Fibroblast of upper back skin (primary cell): ENCODE measurements at places on chromosomes 1 and 21.
A peak's percentile ranks its signal among the peaks of the same experiment; 100 is the strongest.

DNA sequence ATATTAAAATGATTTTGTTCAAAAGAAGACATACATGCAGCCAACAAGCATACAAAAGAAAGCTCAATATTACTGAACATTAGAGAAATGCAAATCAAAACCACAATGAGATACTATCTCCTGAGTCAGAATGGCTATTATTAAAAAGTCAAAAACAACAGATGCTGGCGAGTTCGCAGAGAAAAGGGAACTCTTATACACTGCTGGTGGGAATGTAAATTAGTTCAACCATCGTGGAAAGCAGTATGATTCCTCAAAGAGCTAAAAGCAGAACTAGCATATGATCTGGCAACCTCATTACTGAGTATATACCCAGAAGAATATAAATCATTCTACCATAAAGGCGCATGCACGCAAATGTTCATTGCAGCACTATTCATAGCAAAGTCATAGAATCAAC lies 126.0 kb upstream of the HMCN1 start:
- DNase-seq = peak; percentile 57

DNA sequence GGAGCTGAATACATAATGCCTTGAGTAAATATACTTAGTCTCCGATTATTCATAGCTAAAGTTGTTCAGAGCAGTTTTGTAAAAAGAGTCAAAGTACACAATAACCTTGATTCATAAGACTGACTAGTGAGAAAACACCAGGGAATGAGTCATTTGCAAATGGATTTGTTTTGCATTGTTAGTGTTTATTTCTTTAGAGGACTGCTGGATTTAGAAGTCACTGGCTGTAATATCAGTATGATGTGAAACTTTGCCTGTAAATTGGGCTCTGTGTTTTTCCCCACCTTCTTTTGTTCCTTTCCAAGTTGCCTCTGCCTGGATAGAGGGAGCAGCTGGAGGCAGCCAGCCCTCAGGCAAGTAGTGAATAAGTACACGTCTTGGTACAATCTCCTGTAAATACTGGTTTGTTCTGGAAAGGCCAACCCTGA lies 474.7 kb downstream of the NUF2 start:
- DNase-seq = no peak

- no peak for DNase-seq
These were observed 17.3 kb upstream of the FHAD1 start for GRCh38 chr1:15229707-15230131.

GRCh38 chr21:45363921-45364467 lies 41.0 kb upstream of the COL18A1 start:
- peak; percentile 98 for DNase-seq

DNA sequence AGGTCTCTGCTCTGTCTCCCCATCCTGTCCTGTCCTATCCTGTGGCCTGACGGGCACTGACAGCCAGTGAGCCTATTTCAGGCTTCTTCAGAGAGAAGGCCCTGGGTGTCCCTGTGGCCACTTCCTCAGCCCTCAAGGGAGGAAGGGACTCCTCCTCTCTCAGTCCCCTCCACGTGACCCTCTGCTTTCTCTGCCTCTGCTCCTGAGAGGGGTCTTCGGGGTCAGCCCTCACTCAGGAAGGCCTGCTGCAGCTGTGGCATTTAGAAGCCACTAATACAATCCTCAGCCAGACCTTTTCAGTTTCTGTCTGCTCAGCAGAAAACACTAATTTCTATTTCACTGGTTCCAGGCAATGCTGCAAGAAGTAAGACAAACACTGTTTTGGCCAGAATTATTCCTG lies 43.6 kb upstream of the ETV3 start:
- no peak for DNase-seq

- DNase-seq = no peak
These were observed 192.7 kb upstream of the NFIA start for GRCh38 chr1:60889709-60890108.

GRCh38 chr1:12114916-12115315 lies 51.8 kb downstream of the TNFRSF8 start:
- no peak for DNase-seq

DNA sequence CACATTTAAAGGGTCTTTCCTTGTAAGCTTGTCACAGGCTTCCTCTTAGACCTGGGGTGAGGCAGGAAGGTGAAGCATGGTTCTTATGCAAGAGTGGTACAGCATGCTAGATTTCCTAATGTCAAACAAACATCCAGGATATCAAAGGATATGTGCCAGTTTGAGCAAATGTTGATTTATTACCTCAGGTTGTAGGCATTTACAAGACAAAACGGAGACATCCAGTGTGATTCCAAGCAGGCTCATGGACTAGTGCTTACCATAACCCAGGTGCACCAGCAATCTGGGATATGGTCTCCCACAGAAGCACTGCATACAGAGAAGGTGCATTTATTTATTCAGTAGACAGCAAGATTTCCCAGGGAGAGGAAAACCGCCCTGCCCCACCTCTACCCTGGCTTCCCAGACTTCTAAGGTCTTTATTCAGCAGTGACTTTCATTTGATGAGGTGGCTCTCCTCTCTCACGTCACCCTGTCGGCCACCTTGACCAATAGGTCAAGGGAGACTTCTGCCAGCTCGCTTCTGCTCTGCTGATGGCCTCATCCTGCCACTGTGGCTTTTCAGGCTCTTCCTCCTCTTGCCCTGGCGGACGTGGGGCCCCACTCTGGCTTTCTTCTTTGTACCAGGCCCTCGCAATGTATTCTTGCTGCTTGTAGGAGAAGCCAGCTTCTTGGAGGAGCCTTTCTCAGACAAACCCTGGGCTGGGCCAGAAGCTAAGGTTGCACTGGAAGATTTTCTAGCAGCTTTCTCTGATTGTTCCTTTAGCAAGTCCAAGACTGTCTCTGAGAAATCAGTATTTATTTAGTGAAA lies 25.6 kb downstream of the HHIPL2 start:
- DNase-seq = no peak

DNA sequence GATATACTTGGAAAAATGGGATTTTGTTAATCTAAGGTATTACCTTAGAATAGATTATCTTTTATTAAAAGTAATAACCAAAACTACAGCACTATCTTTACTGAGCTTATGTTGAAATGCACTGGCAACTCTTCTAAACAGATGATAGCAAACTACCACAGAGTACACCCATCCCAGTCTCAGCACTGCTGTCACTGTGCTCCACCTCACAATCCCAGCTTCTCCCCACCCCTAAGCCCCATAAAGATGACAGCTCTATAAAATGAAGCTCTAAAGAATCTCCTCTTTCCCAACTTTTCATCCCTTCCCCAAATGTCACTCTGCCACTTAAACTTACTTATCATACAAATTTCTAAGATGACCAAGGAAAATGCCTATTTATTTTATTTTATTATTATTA lies 6.4 kb downstream of the DSTYK start:
- no peak for DNase-seq

DNA sequence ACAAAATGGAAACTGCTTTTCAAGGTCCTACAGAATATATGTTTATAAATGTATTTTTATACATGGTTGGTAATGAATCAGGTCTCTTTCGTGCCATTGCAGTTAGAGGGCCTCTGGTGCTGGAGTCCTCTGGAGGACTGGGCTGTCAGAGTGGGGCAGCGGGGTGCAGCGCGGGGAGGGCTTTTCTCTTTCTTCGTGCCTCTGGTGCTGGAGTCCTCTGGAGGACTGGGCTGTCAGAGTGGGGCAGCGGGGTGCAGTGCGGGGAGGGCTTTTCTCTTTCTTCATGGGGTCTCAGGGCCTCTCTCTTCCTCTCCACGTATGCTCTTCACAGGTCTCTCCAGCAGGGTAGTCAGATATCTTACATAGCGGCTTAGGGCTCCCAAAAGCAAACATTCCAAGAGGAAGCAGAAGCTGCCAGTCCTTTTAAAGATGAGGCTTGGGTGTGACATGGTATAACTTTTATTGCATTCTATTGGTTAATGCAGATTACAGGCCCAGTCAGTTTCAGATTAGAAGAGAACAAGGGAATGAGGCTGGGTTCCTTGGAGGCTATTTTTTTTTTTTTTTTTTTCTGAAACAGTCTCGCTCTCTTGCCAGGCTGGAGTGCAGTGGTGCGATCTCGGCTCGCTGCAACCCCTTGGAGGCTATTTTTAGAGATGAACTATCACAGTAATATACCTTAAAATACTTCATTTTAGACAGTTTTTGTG lies 13.1 kb downstream of the SDCCAG8 start:
- no peak for DNase-seq

- DNase-seq = no peak
These were observed 19.4 kb downstream of the COL6A1 start for GRCh38 chr21:46000731-46001641.

GRCh38 chr1:56077206-56077605 lies 502.2 kb downstream of the PLPP3 start:
- DNase-seq = no peak

- no peak for DNase-seq
These were observed 110.8 kb downstream of the PHTF1 start for GRCh38 chr1:113648478-113648877.

DNA sequence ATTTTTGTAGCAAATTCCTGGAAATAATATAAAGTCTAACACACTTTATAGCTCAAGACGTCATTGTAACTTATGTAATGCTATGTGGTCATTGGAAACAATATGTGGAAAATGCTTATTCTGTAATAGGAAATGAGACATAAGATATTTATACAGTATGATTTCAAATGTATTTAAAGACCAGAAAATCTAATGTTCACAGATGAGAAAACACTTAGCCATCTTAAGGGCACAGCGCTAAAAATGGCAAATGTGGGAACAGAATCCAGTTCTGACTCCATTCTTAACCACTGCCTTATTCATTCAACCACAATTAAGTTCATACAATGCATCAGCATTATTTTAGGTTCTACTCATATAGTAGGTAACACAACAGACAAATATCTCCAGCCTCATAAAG lies 12.5 kb downstream of the CSDE1 start:
- DNase-seq = peak; percentile 16

GRCh38 chr1:93692451-93692861 lies 10.8 kb upstream of the BCAR3 start:
- DNase-seq = peak; percentile 64

- no peak for DNase-seq
These were observed 413 bp downstream of the EFCAB7 start for GRCh38 chr1:63523738-63524137.

GRCh38 chr1:241677201-241677600 lies 25.1 kb downstream of the WDR64 start:
- DNase-seq = no peak

- no peak for DNase-seq
These were observed 931 bp downstream of the FUBP1 start for GRCh38 chr1:77977989-77978292.

DNA sequence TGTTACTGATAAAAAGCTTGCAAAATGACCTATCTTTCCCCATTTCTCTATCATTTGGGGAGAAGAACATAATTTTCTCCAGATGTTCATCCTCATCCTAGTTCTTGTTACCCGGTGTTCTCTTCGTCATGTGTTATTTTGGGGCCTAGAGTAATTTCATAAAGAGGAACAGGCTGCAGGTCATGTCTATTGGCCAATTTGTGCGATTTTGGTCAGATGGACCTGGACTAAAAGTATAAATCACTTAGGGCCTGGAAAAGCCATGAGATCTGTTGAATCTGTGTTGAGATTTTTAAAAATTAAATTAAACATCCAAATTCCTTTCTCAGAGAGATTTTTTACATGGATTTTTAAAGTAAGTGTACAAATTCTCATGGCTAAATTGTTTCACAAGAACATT lies 241.3 kb upstream of the PLXNA2 start:
- no peak for DNase-seq

DNA sequence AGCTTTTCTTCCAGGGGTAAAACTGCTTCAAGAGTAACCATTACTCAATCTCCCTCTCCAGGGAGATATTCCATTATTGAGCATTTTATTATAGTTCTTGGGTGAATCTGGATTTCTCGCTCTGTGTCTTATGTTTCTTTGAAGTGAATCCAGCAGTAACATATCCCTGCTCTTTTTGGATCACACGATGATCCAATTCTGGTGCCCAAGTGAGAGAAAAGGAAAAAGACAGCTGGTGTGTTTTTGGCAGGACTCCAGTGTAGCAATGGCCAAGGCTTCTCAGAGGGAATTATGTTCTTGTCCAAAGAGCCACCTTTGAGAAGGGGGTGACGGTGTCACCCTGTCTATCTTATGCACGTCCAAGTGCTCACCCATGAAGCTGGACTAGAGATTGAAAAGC lies 140.3 kb upstream of the ERRFI1 start:
- no peak for DNase-seq

GRCh38 chr1:211336161-211336560 lies 9.5 kb downstream of the TRAF5 start:
- no peak for DNase-seq

DNA sequence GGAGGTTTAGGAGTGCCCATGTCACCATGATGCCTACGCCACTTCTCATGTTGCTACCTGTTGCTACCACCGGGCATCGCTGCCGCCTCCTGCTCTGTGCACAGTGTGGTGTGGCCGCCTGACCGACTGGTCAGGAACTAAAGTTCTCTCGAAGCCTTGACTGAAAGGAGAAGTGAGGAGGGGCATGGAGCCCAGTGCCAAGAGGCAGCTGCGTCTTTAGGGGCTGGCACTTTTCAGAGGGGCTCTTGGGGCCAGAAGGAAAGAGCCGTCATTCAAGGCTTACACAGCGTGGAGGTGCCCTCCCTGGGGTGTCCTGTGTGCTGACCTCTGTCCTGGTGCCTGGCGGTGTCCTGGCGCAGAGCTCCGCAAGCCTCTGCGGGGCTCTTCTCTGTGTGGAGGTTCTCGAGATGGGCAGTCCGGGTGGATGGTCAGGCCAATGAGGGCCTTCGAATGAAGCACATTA lies 57.2 kb downstream of the ADARB1 start:
- DNase-seq = no peak
